ENCODE measurements at places on chromosomes 13 and 19. TPM values are rescaled to one million over a fixed set of nuclear protein-coding genes. Genes with fewer than 3 reads are reported as not detected.

Gene LILRA1
- not detected for total RNA-seq

Gene LYPD5
- total RNA-seq: 1.0 TPM

Gene UBE2S
- 1,207 TPM for total RNA-seq

Gene ZNF791
- total RNA-seq: 12.5 TPM

Gene ZSCAN5B
- not detected for total RNA-seq

Gene FUT2
- not detected for total RNA-seq

Gene ZAR1L
- total RNA-seq: not detected

Gene ZNF729
- 0.21 TPM for total RNA-seq

Gene DIRAS1
- total RNA-seq: 0.72 TPM

Gene LMO7
- 36.3 TPM for total RNA-seq

Gene CXCL17
- total RNA-seq: not detected

Gene RASAL3
- not detected for total RNA-seq

Gene NCR1
- 0.72 TPM for total RNA-seq

Gene PLK5
- total RNA-seq: not detected

Gene BRME1
- total RNA-seq: 5.6 TPM

Gene CYP2A6
- total RNA-seq: not detected

Gene DCT
- not detected for total RNA-seq

Gene CBY2
- total RNA-seq: not detected

Gene IFI30
- total RNA-seq: 26.7 TPM

Gene FOSB
- 34.9 TPM for total RNA-seq

Gene ZNF208
- 3.2 TPM for total RNA-seq

Gene ZNF225
- 5.5 TPM for total RNA-seq

Gene CCDC70
- not detected for total RNA-seq

Gene CATSPERD
- total RNA-seq: not detected

Gene SPTBN4
- 0.27 TPM for total RNA-seq

Gene TPTE2
- not detected for total RNA-seq

Gene PRSS57
- total RNA-seq: not detected

Gene N4BP2L2
- 69.9 TPM for total RNA-seq

Gene LRRC4B
- total RNA-seq: 7.4 TPM

Gene CTU1
- total RNA-seq: 19.1 TPM

Gene CEACAM20
- not detected for total RNA-seq

Gene CACNG6
- total RNA-seq: 8.7 TPM

Gene LMTK3
- total RNA-seq: 0.37 TPM

Gene C19orf73
- total RNA-seq: 4.1 TPM

Gene NALCN
- 1.5 TPM for total RNA-seq

Gene VPS36
- 22.4 TPM for total RNA-seq

Gene ZNF44
- total RNA-seq: 5.7 TPM

Gene IL17D
- 1.4 TPM for total RNA-seq

Gene ZNF540
- 0.15 TPM for total RNA-seq

Gene COX7A1
- not detected for total RNA-seq

Gene CERS1
- total RNA-seq: 16.5 TPM

Gene SPRED3
- total RNA-seq: 10.9 TPM

Gene SLC25A41
- total RNA-seq: not detected

Gene HIPK4
- total RNA-seq: not detected

Gene CALR3
- total RNA-seq: 0.23 TPM

Gene GNA15
- total RNA-seq: not detected

Gene NDFIP2
- total RNA-seq: 18.2 TPM
